ENCODE measurements at places on chromosomes 2 and 18.

GRCh38 chr18:37565101-37565976, at the start of gene CELF4:
Gene CELF4 (minus strand): TSS chr18:37565798.
- no peak for DNase-seq

GRCh38 chr18:44896846-44897245, 216.2 kb downstream of the SETBP1 start:
- DNase-seq, result no peak

DNA sequence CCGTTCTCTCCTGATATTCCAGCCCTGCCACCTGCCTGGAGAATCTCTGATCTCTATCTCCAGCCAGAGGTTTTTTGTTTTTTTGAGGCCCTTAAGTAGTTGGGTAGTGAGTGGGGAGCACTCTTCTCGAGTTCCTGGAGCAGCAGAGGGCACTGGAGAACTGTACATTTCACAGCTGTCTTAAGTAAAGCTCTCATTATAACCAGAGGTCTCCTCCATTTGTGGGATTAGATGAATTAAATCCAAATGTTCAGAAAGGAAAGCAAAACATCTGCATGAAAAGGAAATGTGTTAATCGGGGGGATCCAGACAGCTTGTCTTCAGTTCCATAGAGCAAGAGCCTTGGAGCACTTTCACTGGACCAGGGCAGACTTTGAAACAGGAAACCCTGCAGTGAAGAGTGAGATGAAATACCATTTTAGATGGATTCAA, 32.8 kb downstream of the AOX1 start:
- DNase-seq, result no peak

DNA sequence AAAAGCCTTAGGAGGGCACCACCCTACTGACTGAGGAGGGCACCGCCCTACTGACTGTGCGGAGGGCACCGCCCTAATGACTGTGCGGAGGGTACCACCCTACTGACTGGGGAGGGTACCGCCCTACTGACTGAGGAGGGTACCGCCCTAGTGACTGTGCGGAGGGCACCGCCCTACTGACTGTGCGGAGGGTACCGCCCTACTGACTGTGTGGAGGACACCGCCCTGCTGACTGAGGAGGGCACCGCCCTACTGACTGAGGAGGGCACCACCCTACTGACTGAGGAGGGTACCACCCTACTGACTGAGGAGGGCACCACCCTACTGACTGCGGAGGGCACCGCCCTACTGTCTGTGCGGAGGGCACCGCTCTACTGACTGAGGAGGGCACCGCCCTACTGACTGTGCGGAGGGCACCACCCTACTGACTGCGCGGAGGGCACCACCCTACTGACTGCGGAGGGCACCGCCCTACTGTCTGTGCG, 150.2 kb upstream of the NFATC1 start:
- DNase-seq, result peak; percentile 66

DNA sequence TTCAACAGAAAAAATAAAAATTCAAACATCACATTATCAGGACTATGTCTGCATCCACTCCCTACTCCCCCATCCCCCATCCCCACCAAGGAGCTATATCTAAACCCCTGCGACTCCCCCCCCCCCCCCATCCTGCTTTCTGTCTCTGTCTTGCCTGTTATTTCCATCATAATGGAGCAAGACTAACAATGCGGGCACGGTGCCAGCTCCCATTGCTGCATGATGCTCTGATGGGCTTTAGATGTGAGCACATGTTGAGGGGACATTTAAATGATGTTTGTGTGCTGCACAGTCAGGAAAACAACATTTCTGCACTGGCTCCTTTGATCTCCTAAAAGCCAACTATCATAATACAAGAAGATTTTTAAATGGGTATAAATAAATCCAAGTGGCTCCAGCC, 644.2 kb upstream of the SETBP1 start:
- no peak for DNase-seq

DNA sequence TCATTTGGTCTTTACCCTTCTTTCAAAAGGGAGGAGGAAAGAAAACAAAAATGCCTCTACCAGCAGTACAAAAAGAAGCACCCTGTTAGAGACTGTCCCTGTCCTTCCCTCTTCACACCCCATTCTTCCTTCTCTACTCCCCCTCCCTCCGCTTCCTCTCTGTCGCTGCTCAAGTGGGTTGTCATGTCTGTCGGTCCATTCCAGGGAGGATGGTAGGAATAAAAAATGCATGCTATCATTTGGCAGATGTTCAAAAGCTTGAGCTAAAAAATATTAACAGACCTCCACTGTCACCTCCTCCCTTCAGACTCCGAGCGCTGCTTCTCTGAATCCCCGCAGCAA, 482.0 kb downstream of the BCL11A start:
- DNase-seq, result no peak

- no peak for DNase-seq
Observed at GRCh38 chr2:235539773-235540172, 45.9 kb downstream of the AGAP1 start.

GRCh38 chr2:102367331-102367971, 11.9 kb downstream of the IL18R1 start:
- DNase-seq, result no peak

- no peak for DNase-seq
Observed at GRCh38 chr18:38602341-38602740, 1036.7 kb upstream of the CELF4 start.

GRCh38 chr2:233448220-233448559, 93.9 kb downstream of the DGKD start:
- DNase-seq, result no peak

DNA sequence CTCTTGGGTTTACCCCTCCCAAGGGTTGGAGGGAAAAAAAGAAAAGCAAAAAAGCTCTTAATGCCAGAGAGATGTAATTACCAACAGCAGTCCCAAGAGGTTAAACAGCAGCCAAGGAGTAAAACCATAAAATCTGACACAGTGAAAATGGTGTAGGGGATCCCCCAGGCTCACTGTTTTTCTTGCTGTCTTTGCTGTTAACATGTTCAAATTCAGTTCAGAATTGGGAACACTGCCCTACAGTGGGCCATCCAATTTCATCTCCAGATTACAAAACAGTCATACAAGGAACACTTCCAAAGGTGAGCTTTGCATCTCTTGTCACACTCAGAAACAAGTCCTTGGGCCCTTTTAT, 54.5 kb downstream of the PLEKHM3 start:
- no peak for DNase-seq

- DNase-seq, result no peak
Observed at GRCh38 chr2:24658531-24659202, 134.5 kb downstream of the PTRHD1 start.

DNA sequence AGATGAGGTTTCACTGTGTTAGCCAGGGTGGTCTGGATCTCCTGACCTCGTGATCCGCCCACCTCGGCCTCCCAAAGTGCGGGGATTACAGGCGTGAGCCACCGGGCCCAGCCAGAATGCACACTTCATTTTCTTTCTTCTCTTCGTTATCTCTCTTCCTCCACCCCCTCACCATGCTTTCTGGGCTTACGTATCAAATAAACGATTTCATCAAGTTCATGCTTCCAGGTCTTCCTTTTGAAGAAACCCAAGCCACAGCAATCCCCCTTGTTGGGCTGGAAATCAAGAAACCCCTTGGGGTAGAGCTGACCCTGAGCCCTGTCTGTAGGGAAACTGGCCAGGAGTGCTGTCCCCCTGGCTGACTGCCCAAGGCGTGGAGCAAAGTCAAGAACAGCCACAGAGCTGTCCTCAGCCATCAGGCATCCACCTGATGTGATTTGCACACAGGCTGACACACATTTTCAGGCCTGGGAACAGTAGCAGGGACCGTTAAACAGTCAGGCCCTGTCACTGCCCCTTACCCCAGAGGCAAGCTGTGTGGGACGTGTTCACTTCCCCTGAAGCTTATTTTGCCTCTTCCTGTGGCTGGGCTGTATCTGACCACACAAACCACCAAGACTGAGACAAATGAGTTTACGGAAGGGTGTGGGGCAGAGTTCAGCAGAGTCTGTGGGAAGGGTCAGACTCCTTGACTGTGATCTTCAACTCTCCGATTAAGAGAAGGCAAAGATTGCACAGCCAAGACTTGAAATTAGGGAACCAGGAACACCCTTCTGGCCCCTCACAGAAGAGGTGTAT, 15.1 kb upstream of the NMUR1 start:
- DNase-seq, result peak; percentile 62

DNA sequence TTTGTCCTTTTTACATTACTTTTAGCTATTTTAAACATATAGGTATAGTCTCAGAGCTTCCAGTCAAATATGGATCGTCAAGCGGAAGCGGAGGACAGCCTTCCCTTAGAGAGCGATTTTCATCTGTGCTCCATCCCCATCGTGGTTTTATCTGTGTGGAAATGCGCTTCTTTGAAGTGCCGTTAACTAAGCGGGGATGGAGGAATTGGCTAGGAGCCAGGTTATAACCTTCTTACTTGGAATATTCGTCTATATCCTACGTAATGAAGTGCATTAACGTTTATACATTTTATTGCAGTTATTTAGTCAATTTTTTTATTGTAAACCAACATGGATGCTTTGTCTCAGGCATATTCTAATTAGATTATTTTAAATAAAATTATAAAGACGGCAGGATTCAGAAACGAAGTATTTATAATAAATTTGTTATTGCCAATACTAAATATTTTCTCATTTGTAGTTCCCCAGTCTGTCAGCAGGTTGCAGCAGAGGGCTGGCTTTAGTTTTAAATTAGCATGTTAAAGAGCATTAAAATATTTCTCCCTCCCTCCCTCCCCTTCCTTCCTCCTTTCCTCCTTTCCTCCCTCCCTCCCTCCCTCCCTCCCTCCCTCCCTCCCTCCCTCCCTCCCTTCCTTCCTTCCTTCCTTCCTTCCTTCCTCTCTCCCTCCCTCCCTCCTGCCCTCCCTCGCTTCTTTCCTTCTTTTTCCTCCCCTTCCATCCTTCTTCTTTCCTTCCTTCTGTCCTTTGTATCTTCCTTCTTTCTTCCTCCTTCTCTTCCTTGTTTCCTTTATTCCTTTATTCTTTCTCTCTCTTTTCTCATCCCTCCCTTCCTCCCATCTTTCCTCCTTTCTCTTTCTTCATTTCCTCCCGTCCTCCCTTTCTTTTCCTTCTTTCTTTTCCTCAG, 80.6 kb upstream of the DOCK10 start:
- peak; percentile 6 for DNase-seq

DNA sequence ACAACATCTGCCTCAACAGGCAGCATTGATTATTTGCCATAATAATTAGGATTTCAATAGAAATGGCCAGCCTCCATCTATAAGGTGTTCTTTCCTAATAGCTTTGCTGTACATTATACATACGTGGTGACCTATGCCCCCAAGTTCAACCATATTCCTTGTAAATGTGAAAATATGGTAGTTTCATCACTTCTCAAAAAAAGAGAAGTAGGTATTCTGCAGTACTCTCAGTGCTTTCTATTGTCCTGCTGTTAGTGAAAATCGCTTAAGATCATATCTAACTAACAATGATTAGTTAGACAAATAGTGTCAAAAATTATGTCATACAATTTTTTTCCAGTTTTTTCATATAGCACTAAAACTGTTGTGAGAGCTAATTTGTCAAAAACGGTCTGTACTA, 79.6 kb downstream of the SLC4A10 start:
- no peak for DNase-seq

DNA sequence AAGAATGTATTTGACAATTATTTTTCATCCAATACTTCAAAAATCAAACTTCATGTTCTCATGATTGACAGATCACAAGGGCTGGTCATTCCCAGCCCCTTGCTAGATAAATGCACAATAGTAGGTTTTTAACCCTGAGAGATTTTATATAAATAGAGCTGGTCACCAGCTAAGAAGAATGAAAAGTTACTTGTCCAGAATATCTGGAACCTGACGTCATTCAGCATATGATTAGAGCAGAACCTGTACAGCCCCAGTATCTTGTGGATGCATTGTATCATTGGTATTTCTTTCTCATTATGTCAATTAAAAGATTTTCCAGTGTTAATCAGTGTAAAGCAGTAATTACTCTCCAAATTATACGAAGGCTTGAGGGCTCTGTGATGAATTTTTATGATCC, 202.8 kb upstream of the RND3 start:
- DNase-seq, result no peak

GRCh38 chr2:173079973-173080860, 4.6 kb downstream of the MAP3K20 start:
- DNase-seq, result no peak

- no peak for DNase-seq
Observed at GRCh38 chr2:203994735-203995134, 58.2 kb downstream of the ICOS start.

GRCh38 chr2:172090044-172090961, 5.0 kb downstream of the DLX1 start:
- peak; percentile 55 for DNase-seq

- no peak for DNase-seq
Observed at GRCh38 chr2:238776003-238776760, 71.7 kb upstream of the TWIST2 start.

- no peak for DNase-seq
Observed at GRCh38 chr2:183291436-183291835, 167.2 kb downstream of the NUP35 start.

DNA sequence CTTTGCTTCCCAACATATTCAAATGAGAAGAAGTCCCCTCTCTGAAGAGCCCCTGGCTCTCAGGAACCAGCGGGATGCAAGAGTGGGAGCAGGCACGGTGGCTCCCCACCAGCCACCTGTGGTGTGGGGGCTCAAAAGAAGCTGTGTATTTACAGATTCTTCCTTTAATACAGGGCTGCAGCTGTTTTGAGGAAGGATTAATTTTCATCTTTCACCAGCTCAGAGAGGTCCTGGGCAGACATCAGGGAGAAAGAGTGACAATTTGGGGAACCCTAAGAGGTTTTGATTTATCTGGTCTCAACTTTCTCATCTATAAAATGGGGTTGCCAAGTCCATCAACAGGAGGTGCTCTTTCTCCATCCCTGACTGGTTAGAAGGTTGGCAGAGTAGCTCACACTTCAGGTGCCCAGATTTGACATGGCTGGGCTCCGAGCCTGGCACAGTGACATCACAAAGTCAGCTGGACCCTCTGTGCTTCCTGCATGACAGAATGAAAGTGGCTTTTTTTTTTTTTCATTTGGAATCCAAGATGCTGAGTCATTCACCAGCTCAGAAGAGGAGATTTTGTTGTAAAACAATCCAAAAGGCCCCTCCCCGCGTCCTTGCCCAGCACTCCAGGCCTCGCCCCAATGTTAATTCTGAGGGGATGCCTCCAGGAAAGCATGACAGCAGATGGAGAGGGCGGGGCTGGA, 15.5 kb upstream of the SIX2 start:
- no peak for DNase-seq

- no peak for DNase-seq
Observed at GRCh38 chr18:46481847-46482245, 175.2 kb downstream of the LOXHD1 start.

DNA sequence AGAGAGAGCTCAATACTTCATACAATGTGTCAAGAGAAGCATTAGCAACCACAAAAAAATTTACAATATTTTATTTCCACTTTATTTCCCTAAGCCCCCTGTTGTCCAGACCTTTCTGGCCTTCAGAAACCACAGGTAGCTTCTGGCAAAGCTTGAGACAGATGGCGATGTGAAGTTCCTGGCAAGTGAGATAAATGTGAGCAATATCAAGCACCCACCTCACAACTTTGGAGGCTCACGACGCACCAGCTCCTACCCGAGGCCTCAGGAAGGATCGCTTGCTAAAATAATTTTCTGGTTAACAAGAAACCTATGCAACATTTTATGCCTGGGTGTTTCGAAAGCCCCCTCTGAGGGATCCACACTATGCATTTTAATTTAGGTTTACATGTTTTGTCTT, 158.1 kb upstream of the CHAC2 start:
- DNase-seq, result no peak

- DNase-seq, result no peak
Observed at GRCh38 chr2:30366199-30366691, 80.8 kb upstream of the LCLAT1 start.

- no peak for DNase-seq
Observed at GRCh38 chr2:177741866-177742265, 330.7 kb downstream of the PDE11A start.
